A549 treated with DMSO at 1 μM for 4 hours (cell line): ENCODE measurements at places on chromosomes 3 and 15. TPM values are rescaled to one million over a fixed set of nuclear protein-coding genes. Genes with fewer than 3 reads are reported as not detected.

Gene STRIT1
- total RNA-seq = not detected in 5 replicates

Gene TMOD2
- total RNA-seq = 1.1 to 2.8 TPM (median 1.8 TPM) in 5 replicates

Gene SLC25A26
- total RNA-seq = 17.1 to 21.5 TPM (median 19.7 TPM) in 5 replicates

Gene HTD2
- total RNA-seq = 6.2 to 8.9 TPM (median 6.6 TPM) in 5 replicates

Gene ATP13A4
- 0.24 TPM in 1 of 5 replicates, not detected in the others for total RNA-seq

Gene HTR3E
- total RNA-seq = not detected in 5 replicates

Gene ANKRD34C
- total RNA-seq = not detected in 5 replicates

Gene BSN
- total RNA-seq = 0.16 to 0.37 TPM (median 0.17 TPM) in 5 replicates

Gene TIMP4
- 10.8 to 14.6 TPM (median 11.3 TPM) in 5 replicates for total RNA-seq

Gene CEP152
- total RNA-seq = 3.4 to 10.5 TPM (median 4.9 TPM) in 5 replicates

Gene GOLGA8J
- total RNA-seq = 0.10 TPM in 1 of 5 replicates, not detected in the others

Gene CD80
- not detected in 5 replicates for total RNA-seq

Gene CLN6
- 67.4 to 87.5 TPM (median 80.2 TPM) in 5 replicates for total RNA-seq

Gene PATL2
- total RNA-seq = 0.17 to 0.33 TPM (median 0.24 TPM) in 4 of 5 replicates, not detected in the other

Gene CCR8
- total RNA-seq = not detected in 5 replicates

Gene TM4SF4
- 28.1 to 57.9 TPM (median 35.5 TPM) in 5 replicates for total RNA-seq

Gene CTDSPL
- total RNA-seq = 9.7 to 11.9 TPM (median 11.0 TPM) in 5 replicates

Gene ZNF774
- total RNA-seq = 0.83 to 1.4 TPM (median 1.0 TPM) in 5 replicates

Gene TTLL13
- 0.14 to 0.16 TPM (median 0.15 TPM) in 4 of 5 replicates, not detected in the other for total RNA-seq

Gene ATP13A5
- total RNA-seq = not detected in 5 replicates
